Activated CD8-positive, alpha-beta memory T cell treated with anti-CD3 and anti-CD28 coated beads for 1 hour (primary cell): ENCODE measurements at places on chromosomes 1 and 21.

- no peak for DNase-seq
Measured at GRCh38 chr1:23343221-23344110, 618 bp downstream of the HNRNPR start.

GRCh38 chr21:31580866-31581276 is 78.6 kb upstream of the SOD1 start:
- peak; percentile 62 for DNase-seq

GRCh38 chr1:155063550-155064110 is at the start of gene EFNA4:
Gene EFNA4 (plus strand): TSS chr1:155063740. CDS start chr1:155063824, 84 bp downstream.
- DNase-seq: peak; percentile 70

GRCh38 chr1:205237526-205238484 is 10.1 kb downstream of the TMCC2 start:
- no peak for DNase-seq

DNA sequence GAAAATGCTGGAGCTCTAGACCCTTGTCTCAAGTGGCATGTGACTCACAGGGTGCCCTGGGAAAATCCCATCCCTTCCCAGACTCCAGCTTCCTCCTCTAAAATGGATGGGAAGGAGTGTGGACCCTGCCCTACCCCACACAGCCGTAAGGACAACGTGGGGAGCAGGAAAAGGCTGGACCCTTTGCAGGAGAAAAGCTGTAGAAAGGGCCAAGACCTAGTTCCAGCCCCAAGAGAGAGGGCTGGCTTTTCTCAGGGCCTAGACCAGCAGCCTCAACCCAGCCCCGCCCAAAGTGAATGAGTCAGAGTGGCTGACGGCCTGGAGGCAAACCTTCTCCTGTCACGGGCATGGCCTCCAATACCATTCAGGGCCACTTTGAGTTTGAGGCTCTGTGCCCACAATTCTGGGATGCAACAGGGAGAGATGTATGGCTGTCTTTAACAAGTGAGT is 1.1 kb downstream of the LAMB3 start:
- no peak for DNase-seq

GRCh38 chr1:208225954-208226937 is 17.9 kb downstream of the PLXNA2 start:
- no peak for DNase-seq
